ENCODE measurements at places on chromosomes 11 and 22. TPM values are rescaled to one million over a fixed set of nuclear protein-coding genes. Genes with fewer than 3 reads are reported as not detected.

Gene DDI1
- not detected for polyA plus RNA-seq

Gene RBMXL2
- not detected for polyA plus RNA-seq

Gene GGT1
- 1.7 TPM for polyA plus RNA-seq

DNA sequence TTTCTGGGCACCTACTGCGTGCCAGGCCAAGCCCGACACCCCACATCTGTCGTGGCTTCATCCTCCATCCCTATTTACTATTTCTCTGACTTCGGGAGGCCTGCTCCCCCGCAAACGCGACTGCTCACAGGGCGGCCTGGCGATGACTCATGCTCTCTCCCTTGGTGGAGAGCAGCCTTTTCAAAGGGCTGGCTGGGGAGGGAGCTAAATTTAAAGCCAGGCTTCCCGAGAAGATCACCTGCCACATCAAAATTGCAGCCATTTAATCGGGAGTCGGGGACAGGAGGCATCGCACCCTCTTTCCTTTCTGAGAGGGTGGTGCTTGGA lies 24.9 kb upstream of the SHISAL1 start:
- no peak for DNase-seq

- DNase-seq = no peak
Measured at GRCh38 chr11:130523166-130523565, 74.7 kb downstream of the ADAMTS15 start.

DNA sequence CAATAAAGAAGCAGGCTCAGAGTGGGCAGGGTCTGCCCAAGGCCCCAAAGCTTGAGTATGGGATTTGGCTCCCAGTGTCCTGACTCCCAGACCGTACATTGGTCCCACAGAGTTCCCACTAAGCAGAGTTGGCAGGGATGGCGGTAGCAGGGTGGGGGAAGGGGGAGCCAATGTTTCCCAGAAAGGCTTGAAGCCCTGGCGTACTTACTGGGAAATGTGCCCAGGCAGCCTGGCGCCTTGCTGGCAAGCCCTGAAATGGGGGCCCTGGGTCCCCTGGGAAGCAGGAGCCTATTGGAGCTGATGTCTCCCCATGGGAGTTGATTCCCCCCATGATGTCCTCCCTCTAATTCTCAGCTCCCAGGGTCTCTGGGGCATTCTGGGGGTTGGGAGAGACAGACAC lies 9.3 kb downstream of the ARHGEF17 start:
- DNase-seq = peak; percentile 85

DNA sequence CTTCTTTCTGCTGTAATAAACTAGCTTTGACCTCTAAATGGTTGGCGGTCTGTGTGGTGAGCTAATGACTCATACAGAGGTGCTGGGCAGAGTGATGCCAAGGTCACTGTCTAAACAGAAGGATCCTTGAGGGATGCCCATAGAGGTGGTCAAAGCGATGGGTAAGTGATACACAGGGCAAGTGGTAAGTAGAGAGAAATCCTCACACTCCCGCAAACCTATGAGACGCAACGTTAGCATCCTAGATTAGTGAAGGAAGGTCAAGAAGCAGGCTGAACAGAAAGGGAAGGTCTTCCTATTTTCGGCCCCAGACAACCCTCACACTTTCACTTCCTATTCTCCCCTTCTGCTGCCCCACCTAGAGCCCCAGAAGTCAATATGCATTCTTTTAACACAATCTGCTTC lies 65.6 kb upstream of the SESN3 start:
- DNase-seq = no peak

- DNase-seq = no peak
Measured at GRCh38 chr11:104688731-104689130, 209.5 kb downstream of the CASP12 start.

- no peak for DNase-seq
Measured at GRCh38 chr11:113806406-113806805, 26.8 kb downstream of the CLDN25 start.

DNA sequence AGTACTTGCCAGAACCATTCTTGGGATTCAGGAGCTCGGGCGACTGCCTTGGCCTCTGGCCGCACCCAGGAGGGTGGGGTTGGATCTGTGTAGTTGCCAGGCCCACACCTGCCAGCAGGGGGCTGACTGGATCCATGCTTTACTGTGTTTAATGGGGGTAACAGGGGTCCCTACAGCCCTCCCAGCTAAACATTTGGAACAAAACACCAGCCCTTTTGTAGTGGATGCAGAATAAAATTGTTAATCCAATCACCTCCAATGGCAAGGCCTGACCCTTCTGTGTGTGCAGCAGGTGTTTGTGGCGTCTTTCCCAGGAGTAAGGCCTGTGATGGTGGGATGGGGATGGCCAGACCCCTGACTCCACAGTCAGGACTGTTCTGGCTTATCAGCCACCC lies 22.5 kb downstream of the SUN2 start:
- DNase-seq = peak; percentile 60
